Pulmonary artery endothelial cell (primary cell): ENCODE measurements at places on chromosomes 4 and X. TPM values are rescaled to one million over a fixed set of nuclear protein-coding genes. Genes with fewer than 3 reads are reported as not detected.

ITIH6 gene
- not detected in 2 replicates for total RNA-seq

SSX4 gene
- not detected in 2 replicates for total RNA-seq

P2RY8 gene
- total RNA-seq, result not detected in 2 replicates

DNA sequence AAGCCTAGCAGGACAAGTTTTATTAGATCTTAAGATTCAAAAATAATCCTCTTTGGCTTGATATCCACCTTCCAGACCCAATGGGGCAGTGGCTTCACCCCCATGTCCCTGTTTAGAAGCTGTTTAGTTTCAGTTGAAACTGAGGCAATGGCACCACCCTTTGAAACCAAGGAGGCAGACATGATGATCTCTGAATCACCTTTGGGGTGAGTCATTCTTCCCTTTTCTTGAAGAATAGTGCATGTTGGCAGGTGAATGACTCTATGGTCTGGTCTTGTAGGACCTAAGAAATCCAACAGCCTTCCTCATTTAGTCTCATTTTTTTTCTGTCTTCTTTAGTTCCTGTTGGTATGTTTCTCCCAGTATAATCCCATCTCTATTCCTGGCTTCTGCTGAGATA is 29.5 kb upstream of the BMP15 start:
- DNase-seq, result no peak

DNA sequence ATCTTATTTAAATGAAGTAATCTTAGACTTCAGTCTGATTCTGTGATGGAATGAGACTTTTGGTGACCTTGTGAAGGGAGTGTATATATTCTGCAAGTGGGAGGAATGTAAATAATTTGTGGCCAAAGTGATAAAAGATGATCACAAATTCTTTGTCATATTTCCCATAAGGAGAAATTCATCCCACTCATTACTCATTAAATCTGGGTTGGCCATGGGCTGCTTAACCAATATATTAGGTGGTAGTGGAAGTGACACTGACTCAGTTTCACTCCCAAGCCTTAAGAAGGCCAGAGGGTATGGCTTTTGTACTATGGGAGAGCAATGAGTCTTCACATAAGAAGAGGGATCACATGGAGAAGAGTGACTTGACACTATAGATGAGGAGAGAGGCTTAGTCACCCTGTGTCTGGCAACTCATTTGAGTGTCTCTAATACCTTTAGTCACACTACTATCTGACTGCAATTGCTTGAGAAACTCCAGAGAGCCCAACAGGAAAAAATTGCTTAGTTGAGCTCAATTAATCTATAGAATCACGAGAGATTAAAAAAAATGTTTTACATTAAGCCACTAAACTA is 408.2 kb upstream of the PITX2 start:
- no peak for DNase-seq

- DNase-seq, result no peak
These were observed 14.6 kb downstream of the CLCN3 start for GRCh38 chr4:169634975-169635374.

DNA sequence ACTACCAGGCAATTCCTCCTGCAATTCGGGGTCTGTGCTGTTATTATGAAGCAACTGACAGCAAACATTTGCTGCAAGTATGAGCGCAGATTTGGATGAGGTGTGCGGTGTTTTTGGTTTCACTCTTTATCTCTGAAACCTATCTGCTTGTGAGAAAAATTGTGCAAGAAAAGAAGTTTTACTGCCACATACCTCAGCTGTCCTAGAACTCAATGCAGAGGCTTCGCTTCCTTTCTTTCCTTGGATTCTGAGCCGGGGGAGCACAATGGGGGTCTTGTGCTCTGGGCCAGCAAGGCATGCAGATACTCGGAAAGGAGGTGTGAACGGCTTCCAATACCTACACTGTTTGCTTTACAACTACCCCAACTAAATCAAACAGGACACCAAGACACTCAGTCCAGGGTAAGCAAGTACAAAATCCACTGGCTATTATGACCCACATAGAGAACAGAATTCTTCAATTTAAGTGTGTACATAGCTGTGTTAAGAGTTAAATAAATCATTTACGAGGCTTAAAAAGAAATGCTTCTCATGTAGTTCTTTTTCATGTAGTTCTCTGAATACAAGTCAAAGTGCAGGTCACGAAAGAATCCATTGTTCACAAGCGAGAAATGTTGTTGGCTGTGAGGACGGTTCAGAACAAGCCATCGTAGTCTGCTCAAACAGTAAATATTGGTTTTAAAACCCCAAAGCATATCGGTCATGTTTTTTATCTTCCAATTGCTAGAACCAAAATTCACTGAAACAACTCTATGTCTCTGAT is 1.1 kb downstream of the SORBS2 start:
- DNase-seq, result no peak

DNA sequence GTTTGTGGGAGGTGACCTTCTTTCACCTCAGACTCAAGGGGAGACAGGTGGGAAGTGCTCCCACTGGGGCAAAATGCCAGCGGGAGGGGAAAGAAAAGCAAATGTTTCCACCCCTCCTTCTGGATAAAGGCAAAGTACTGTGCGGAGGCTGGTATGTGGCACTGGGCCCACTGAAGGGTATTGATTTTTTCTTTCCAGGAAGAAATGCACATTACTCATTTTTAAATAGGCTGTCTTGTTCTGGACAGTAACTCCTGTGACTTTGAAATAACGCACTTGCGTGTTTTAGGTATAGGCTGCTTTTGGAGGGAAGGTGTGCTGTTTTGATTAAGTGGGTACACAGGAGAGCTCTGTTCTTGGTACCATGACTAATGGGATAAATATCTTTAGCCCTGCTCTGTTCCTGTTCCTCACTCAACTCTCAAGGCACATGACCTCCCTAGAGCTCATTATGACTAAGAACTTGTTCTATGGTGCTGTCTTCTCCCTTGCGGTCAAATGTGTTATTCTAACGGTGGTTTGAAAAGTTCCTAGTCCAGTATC is 40.7 kb upstream of the MBTPS2 start:
- no peak for DNase-seq

GRID2 gene
- not detected in 2 replicates for total RNA-seq
